Esophagus squamous epithelium (tissue), 5 donors: ENCODE measurements at places on chromosomes 11 and 22.

DNA sequence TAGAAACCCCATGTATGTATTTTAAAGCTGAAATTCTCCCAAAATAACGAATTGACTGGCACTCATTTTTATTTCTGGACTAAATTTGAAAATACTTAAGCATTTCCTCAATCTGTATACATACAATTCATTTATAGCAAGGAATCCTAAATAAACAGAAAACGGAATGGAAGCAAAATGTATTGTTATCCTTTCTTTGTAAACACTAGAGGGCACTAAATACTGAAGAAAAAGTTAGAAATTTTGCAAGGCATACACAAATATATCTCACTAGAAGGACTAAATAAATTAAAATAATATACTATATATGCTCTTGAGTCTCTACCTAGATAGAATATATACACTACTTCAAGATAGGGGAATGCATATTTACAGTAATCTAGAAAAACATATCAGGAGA is 23.1 kb upstream of the ANO5 start:
- no peak for DNase-seq

- no peak for DNase-seq
These were observed 27.6 kb downstream of the RIBC2 start for GRCh38 chr22:45441138-45441537.

GRCh38 chr11:36019722-36020121 is 75.9 kb downstream of the LDLRAD3 start:
- DNase-seq: no peak

GRCh38 chr11:114157476-114158050 is 98.1 kb downstream of the ZBTB16 start:
- no peak for DNase-seq

- DNase-seq: no peak
These were observed 365.3 kb downstream of the CTTN start for GRCh38 chr11:70763606-70764005.

- no peak for DNase-seq
These were observed 98.0 kb upstream of the SOX6 start for GRCh38 chr11:16454289-16454863.

GRCh38 chr11:61694602-61694939 is 14.4 kb downstream of the DAGLA start:
- no peak for DNase-seq

GRCh38 chr11:102729849-102730815 is 5.4 kb upstream of the MMP8 start:
- DNase-seq: no peak

DNA sequence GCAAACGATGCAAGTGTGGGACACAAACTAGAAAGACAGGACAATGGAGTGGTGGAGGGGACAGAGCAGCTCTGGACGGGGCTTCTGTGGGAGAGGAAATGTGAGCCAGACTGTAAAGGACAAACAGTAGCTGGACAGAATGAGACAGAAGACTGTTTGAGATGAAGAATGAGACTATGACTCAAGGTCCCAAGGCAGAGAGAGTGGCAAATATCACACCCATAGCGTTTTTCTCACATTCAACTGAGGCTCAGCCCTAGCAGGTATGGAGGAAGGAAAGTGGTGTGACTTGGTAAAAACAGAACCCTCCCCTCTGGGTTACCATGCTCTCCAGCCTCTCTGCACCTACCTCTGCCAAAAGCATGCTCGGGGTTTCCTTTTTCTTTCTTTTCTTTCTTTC is 96.5 kb downstream of the RPL27A start:
- no peak for DNase-seq

GRCh38 chr22:50296658-50297490 is 10.6 kb downstream of the PLXNB2 start:
- DNase-seq: no peak

DNA sequence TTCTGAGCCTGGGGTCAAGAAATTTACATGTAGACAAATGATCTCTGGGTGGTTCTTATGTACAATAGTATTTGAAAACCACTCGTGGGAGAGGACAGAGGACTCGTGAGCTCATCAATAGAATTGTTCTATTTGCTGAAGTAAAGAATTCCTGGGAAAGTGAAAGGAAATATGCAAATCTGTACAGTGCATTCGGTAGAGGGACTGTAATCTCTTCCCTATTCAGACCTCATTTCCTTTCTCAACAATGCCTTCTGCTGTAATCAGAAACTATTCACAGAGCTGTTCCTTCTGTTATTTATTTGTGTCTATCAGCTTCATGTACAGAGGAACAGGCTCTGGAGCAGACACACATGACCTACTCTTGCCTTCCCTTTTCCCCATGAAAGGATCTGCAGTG is 709.4 kb upstream of the KIRREL3 start:
- DNase-seq: no peak

GRCh38 chr11:111723595-111723994 is 42.6 kb downstream of the PPP2R1B start:
- no peak for DNase-seq

- no peak for DNase-seq
These were observed 5.2 kb downstream of the SIK3 start for GRCh38 chr11:117092951-117093590.
